ENCODE measurements at places on chromosomes 6 and 20. TPM values are rescaled to one million over a fixed set of nuclear protein-coding genes. Genes with fewer than 3 reads are reported as not detected.

SLC52A3 gene
- not detected for polyA plus RNA-seq

BCAS4 gene
- polyA plus RNA-seq = 127 TPM

KIAA0408 gene
- polyA plus RNA-seq = 0.10 TPM

SOX18 gene
- polyA plus RNA-seq = not detected

C6orf141 gene
- polyA plus RNA-seq = not detected

SMIM26 gene
- 195 TPM for polyA plus RNA-seq
